Naive thymus-derived CD4-positive, alpha-beta T cell (primary cell): ENCODE measurements at places on chromosomes 12 and 14. TPM values are rescaled to one million over a fixed set of nuclear protein-coding genes. Genes with fewer than 3 reads are reported as not detected.

- no peak overlapping the region for H3K27ac ChIP-seq
- H3K36me3 ChIP-seq = no peaks in the 10 kb centered on the region
- no peak for DNase-seq
Measured at GRCh38 chr12:51621156-51621922, 30.3 kb downstream of the SCN8A start.

DNA sequence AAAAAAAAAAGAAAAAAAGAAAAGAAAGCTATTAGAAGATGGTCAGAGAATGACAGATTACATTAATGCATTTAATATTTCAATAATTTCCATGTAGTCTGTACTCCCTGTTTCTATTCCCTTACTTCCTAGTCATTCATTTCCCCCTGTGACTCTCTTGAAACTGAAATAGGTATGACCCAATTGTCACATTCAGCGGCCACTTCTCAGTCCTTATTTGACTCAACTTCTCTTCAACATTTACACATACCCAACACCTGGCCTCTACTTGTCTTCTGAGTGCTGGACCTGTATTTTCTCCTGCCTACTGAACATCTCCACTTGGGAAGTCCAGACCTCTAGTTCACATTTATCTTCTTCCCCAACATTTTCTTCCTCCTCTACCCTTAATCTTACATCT is 7.2 kb downstream of the EEA1 start:
- H3K4me3 ChIP-seq = no peak overlapping the region
- H3K27ac ChIP-seq = no peak overlapping the region
- no peak for DNase-seq
- no peaks in the 10 kb centered on the region for H3K36me3 ChIP-seq
- H3K4me1 ChIP-seq = peaks cover 8% of the 10 kb centered on the region
- H3K27me3 ChIP-seq = no peaks in the 10 kb centered on the region

DNA sequence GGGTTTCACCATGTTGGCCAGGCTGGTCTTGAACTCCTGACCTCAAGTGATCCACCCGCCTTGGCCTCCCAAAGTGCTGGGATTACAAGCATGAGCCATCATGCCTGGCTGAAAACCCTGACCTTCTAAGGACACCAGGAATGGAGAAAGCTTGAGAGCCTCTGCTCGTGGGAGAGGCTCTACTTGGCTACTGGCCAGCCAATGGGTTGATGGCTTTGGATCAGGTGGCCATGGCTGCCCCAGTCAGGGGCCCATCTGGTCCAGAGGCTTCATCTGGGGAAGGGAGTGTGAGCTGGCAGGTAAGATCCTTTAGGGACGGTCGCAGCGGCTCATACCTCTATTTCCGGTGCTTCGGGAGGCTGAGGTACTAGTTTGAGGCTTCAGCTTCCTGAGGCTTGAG is 42.5 kb upstream of the PPP1CC start:
- no peaks in the 10 kb centered on the region for H3K27me3 ChIP-seq
- H3K36me3 ChIP-seq = no peaks in the 10 kb centered on the region
- no peaks in the 10 kb centered on the region for H3K4me1 ChIP-seq
- no peak overlapping the region for H3K4me3 ChIP-seq
- no peak overlapping the region for H3K27ac ChIP-seq

DNA sequence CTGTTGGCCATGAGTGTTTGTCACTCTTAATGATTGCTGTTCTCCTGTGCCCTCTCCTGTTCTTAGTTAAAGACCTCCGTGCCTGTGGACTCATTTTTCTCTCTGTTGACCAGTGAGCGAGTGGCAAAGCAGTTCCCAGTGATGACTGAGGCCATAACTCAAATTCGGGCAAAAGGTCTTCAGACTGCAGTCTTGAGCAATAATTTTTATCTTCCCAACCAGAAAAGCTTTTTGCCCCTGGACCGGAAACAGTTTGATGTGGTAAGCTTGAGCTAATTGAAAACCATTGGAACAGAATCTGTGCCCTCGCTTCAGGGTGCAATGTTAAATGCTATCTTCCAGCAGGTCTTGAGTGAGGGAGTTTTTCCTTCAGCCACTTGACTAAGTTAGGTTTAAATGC is 19.8 kb downstream of the ACAD10 start:
- no peaks in the 10 kb centered on the region for H3K4me1 ChIP-seq
- peaks cover 4% of the 10 kb centered on the region for H3K36me3 ChIP-seq
- no peak overlapping the region for H3K27ac ChIP-seq
- DNase-seq = no peak

DNA sequence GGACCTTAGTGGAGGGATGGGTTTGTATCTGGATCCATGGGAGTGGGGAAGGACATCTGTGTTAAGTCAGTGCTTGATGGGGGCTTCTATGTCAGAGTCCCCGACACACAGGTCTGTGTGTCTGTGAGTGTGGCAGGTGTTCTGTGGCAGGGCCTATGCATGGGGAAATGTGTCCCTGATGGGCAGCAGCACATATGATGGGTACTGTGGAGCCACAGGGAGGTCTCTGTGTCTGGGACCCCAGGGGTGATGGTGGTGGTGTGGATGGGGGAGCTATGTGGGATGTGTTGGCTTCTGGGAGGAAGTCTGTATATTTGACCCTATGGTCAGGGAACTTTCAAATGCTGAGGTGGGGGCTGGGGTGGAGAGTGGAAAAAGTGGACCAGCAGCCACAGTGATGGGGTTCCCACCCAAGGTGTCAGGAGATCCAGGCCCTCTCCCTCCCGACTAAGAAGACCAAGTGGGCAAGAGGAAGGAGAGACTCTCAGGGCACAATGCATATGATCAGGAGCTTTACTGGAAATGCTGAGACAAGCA is 16.5 kb downstream of the KRT7 start:
- no peaks in the 10 kb centered on the region for H3K27me3 ChIP-seq
- H3K4me3 ChIP-seq = no peak overlapping the region
- H3K4me1 ChIP-seq = no peaks in the 10 kb centered on the region

- H3K27ac ChIP-seq = peak overlapping the region; percentile 92
- H3K27me3 ChIP-seq = no peaks in the 10 kb centered on the region
- H3K36me3 ChIP-seq = no peaks in the 10 kb centered on the region
Measured at GRCh38 chr12:91874086-91874865, 271.4 kb downstream of the BTG1 start.

DNA sequence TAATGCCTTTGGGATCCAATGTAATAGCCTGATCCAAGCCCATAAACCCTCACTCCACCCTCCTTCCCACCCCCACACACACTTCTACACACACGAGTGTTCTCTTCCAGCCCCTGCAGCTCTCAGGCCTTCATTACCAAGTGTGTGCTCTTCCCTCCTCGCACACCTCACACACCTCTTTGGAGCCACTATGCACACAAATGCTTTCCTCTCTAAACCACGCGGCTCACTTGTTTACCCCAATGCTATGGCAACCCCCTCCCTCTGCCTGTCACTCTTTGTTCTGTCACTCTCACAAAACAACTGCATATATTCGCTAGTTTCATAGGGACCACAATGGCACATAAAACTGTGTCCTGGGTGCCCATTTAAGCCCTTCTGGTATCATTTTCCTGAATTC is 35.1 kb downstream of the PPP2R5E start:
- peaks cover 27% of the 10 kb centered on the region for H3K4me1 ChIP-seq
- H3K27ac ChIP-seq = no peak overlapping the region
- H3K4me3 ChIP-seq = no peak overlapping the region
- peak; percentile 26 for DNase-seq
- H3K36me3 ChIP-seq = no peaks in the 10 kb centered on the region

DNA sequence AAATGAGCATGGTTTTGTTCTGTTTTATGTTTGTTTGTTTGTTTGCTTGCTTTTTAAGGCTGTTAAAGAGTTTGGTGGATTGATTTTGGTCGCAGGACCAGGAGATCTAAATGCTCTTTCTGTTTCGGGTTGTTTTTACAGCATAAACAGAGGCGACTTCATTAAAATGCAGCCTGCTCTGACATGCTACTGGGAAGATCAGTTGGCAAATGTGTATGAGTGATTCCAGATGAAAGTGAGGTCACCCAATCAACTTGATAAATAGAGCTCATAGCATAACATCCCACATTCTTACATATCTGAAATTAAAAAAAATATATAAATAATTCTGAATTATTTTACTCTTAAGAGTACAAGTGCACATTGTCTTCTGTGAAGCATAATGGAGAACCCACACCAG is 947.7 kb downstream of the GALC start:
- H3K27me3 ChIP-seq = no peaks in the 10 kb centered on the region
- H3K36me3 ChIP-seq = no peaks in the 10 kb centered on the region
- no peaks in the 10 kb centered on the region for H3K4me1 ChIP-seq
- DNase-seq = no peak

GRCh38 chr12:70733385-70733784 is 96.2 kb upstream of the PTPRB start:
- no peak overlapping the region for H3K4me3 ChIP-seq
- no peaks in the 10 kb centered on the region for H3K27me3 ChIP-seq
- H3K4me1 ChIP-seq = no peaks in the 10 kb centered on the region
- H3K27ac ChIP-seq = no peak overlapping the region

DNA sequence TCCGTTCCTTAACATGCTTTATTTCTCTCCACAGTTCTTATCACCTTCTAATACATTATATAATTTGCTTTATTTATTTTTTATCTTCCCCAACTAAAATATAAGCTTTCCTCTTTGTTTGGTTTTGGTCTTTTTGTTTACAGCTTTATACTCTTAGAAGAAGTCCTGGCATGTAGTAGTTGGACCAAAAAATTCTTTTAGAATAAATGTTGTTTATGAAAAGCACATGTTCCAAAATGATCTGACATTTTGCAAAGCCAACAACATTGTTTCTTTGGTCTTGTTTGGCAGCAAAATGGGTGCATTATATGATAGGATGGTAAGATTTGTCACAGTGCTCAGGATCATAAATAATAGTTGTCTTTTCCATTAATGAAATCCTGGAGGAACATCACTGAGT is 312.5 kb downstream of the LRIG3 start:
- DNase-seq = no peak
- H3K27ac ChIP-seq = no peak overlapping the region
- no peaks in the 10 kb centered on the region for H3K4me1 ChIP-seq
- no peaks in the 10 kb centered on the region for H3K36me3 ChIP-seq

- no peaks in the 10 kb centered on the region for H3K27me3 ChIP-seq
- no peaks in the 10 kb centered on the region for H3K36me3 ChIP-seq
- no peak overlapping the region for H3K4me3 ChIP-seq
- DNase-seq = peak; percentile 30
Measured at GRCh38 chr12:8860165-8860961, 37.9 kb downstream of the A2ML1 start.

DNA sequence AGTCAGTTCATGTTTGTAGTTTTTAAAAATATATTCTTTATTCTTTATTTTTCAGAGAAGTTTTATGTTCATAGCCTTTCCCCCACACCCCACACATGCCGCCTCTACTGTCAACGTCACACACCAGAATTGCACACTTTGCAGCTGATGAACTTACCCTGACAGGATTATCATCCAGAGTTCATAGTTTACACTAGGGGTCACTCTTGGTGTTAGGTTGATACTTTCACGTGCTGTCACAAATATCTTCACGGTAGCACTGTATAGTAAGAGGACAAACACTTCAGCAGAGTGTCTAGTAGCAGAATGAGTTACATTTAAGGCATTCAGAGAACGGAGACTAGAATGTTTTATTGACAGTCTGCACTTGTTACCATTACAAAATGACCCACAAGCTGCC is 5.1 kb downstream of the DPPA3 start:
- no peaks in the 10 kb centered on the region for H3K4me1 ChIP-seq
- H3K27ac ChIP-seq = no peak overlapping the region

GRCh38 chr14:75854111-75854799 is 127.5 kb downstream of the TGFB3 start:
- H3K4me1 ChIP-seq = no peaks in the 10 kb centered on the region
- no peak overlapping the region for H3K27ac ChIP-seq
- DNase-seq = no peak
- no peak overlapping the region for H3K4me3 ChIP-seq
- H3K36me3 ChIP-seq = no peaks in the 10 kb centered on the region

- H3K4me3 ChIP-seq = no peak overlapping the region
- H3K4me1 ChIP-seq = no peaks in the 10 kb centered on the region
- no peaks in the 10 kb centered on the region for H3K27me3 ChIP-seq
Measured at GRCh38 chr12:111320258-111321050, 48.4 kb downstream of the PHETA1 start.

- no peaks in the 10 kb centered on the region for H3K27me3 ChIP-seq
- H3K27ac ChIP-seq = no peak overlapping the region
- no peak for DNase-seq
- H3K4me3 ChIP-seq = no peak overlapping the region
- H3K36me3 ChIP-seq = no peaks in the 10 kb centered on the region
Measured at GRCh38 chr14:94936401-94936892, 166.5 kb upstream of the GSC start.

DNA sequence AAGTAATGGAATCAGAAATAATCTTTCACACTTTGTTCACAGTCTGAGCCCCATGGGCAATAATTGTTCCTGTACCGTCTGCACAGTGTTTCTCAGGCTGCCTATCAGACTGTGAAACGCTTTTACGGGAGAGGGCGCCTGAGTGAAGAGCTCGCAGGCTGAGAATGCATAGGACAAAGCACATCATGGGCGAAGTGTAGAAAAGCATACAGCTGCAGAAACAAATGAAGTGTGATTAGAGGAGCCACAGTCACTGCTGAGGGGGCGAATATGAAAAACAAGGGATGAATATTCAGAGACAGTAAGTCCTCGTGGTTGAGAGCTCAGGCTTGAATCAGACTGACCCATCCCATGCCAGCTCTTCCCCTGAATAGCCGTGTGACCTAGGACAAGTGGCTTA is 438.4 kb upstream of the DCN start:
- H3K27me3 ChIP-seq = no peaks in the 10 kb centered on the region
- no peak overlapping the region for H3K27ac ChIP-seq
- DNase-seq = no peak

- no peak overlapping the region for H3K27ac ChIP-seq
- H3K36me3 ChIP-seq = no peaks in the 10 kb centered on the region
- H3K27me3 ChIP-seq = no peaks in the 10 kb centered on the region
Measured at GRCh38 chr12:96986883-96987523, 79.9 kb downstream of the NEDD1 start.

DNA sequence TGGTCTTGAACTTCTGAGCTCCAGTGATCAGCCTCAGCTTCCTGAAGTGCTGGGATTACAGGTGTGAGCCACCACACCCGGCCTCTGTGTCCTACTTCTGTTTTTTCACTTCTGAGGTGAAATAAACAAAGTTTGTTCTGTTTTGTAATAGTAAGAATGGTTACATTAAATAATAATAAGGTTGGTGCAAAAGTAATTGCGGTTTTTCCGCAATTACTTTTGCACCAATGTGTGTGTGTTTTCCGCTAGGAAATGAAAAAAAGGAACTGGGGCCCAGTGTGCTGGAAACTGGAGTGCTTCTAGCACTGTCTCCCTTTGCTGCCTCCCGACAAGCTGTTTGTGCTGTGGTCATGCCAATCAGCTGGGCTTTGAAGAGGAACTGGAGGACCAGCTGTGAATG is 140.9 kb downstream of the NTS start:
- no peaks in the 10 kb centered on the region for H3K36me3 ChIP-seq
- no peaks in the 10 kb centered on the region for H3K27me3 ChIP-seq
- no peak overlapping the region for H3K27ac ChIP-seq
- H3K4me1 ChIP-seq = no peaks in the 10 kb centered on the region
- no peak for DNase-seq

GRCh38 chr14:20179218-20179617 is 11.5 kb upstream of the OR11G2 start:
- no peaks in the 10 kb centered on the region for H3K4me1 ChIP-seq
- no peak overlapping the region for H3K27ac ChIP-seq
- no peak overlapping the region for H3K4me3 ChIP-seq
- H3K36me3 ChIP-seq = no peaks in the 10 kb centered on the region
- H3K27me3 ChIP-seq = no peaks in the 10 kb centered on the region

GRCh38 chr14:24483604-24484252 is 24.3 kb downstream of the CMA1 start:
- peak overlapping the region; percentile 23 for H3K27ac ChIP-seq
- peaks cover 19% of the 10 kb centered on the region for H3K4me1 ChIP-seq
- H3K4me3 ChIP-seq = no peak overlapping the region
- peak; percentile 35 for DNase-seq
- H3K36me3 ChIP-seq = no peaks in the 10 kb centered on the region
- no peaks in the 10 kb centered on the region for H3K27me3 ChIP-seq

The TAS2R42 gene
- not detected for total RNA-seq

The MANSC4 gene
- total RNA-seq = 0.64 TPM

The RAB3IP gene
- 23.5 TPM for total RNA-seq

The LIN7A gene
- total RNA-seq = not detected
